ENCODE measurements at places on chromosomes 7 and 10.

- no peak for DNase-seq
Observed at GRCh38 chr7:28587211-28587610, 174.9 kb downstream of the CREB5 start.

GRCh38 chr7:90693939-90694338, 97.8 kb downstream of the CDK14 start:
- DNase-seq = no peak

GRCh38 chr10:43793704-43794103, 145.0 kb upstream of the ZNF32 start:
- no peak for DNase-seq

DNA sequence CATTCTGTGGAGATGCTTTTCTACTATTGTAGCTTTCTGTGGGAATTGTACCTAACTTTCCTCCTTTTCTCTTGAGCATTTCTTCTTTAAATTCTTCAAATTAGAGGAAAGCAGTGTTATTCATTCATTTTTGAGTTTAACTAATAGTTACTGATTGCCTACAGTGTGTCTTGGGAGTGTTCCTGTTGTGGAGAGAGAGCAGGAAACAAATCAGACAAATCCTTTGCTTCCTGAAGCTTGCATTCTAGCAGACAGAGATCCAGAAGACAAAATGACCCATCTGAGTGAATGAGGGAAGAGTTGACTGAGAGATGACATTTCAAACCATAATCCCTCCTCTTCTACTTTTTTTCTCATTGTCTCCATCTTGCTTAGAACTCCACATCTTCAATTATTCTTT, 170.4 kb downstream of the SUGCT start:
- no peak for DNase-seq

- DNase-seq = no peak
Observed at GRCh38 chr7:21317966-21318915, 109.6 kb upstream of the SP4 start.

DNA sequence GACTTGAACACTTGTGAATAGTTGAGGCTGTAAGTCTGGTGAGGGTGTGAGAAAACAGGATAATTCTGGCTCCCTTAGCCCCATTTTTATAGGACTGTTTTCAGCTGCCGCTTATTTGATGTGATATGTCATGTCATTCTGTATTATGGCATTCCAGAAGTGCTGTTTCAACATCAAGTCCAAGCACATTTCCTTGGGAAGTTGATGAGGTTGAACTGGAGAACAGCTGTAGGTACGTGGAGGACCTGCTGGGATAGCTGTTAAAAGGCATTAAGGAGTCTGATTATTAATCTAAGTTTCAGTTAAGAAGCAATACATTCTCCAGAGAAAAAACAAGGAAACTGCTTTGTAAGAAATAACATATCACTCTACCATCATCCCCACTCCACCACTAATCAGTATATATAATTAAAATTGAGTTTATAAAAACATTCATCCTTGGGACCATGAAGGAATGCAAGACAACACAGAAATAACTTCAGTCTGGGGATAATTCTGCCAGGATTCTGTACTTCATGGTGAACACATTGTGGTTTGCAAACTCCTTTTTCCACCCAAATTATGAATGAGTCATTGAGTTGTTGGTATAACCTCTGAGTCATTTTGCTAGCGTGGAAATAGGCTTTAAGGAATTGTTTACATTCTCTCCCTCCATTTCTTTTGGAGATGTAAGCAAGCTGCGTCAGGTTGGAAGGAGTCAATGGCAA, 39.9 kb upstream of the TMEM229A start:
- no peak for DNase-seq

GRCh38 chr10:24249829-24250415, 41.0 kb downstream of the KIAA1217 start:
- DNase-seq = no peak

- DNase-seq = no peak
Observed at GRCh38 chr10:52322936-52323335, 8.9 kb downstream of the DKK1 start.

DNA sequence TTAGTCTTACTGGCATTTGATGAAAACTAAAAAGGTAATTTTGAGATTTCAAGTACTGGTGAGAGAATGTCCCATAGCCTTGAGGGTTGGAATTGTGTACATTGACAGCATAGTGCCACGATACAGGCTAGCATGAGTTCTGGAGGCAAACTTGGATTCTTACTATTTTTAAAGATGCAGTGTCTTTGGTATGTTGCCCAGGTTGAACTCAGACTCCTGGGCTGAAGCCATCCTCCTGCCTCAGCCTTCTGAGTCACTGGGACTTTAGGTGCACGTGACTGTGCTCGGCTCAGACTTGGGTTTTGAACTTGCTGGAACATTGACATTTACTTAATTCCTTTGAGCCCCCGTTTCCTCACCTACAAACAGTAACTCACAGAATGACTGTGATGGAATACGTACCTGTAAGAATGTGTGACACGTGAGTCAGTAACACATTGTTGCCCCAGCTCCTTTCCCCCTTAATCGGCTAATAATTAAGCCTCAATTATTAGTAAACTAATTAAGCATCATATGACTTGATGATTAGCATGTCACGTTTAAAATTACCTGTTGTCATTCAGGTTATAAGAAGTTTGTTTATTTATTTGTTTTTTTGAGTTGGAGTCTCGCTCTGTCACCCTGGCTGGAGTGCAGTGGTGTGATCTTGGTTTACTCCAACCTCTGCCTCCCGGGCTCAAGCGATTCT, 10.6 kb downstream of the DNAJB6 start:
- DNase-seq = no peak

- no peak for DNase-seq
Observed at GRCh38 chr7:20562461-20562860, 53.0 kb upstream of the ABCB5 start.

DNA sequence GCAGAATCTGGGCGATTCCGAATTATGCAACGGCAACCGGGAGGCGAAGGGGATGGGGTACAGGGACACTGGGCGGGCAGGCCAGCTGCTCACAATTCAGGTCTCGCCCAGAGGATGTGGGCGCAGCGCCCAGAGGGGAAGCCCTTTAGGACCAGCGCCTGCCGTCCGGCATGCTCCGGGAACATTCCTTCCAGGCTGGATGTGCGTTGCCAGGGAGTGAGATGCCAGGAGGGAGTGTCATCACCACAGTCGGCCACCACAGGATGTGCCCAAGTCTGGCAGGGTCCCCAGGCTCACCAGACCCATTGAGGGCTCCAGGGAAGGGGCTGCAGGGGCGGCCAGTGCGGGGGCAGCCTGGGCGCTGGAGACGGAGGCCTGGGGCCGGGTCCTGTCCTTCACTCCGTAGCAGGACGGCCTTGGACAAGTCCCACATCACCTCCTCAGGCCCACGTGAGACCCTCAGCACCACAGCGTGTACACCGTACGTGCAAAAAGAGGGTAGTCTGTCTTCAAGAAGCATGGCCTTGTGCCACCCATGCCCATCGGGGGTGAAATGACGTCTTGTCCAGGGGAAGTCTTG, 63.9 kb downstream of the FOXL3 start:
- peak; percentile 35 for DNase-seq

- DNase-seq = peak; percentile 42
Observed at GRCh38 chr7:100215895-100216294, 3.9 kb upstream of the PVRIG start.

DNA sequence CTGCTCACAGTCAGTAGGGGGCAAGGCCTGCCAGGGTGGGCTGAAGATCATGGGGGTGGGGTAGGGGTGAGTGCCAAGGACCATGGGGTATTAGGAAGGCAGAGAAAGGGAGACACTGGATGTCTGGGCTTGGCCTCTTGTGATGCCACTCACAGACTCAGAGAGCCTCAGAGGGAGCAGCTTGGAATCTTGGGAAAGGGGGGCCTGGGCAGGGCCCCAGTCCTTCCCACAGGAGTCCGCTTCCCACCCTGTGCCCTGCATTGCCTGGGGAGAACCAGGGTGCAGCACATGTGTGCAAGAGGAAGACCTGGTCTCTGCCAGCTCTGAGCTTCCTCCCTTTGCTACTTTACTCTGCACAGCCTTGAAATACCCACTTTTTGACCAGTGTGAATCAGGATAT, 4.3 kb downstream of the ADCY1 start:
- DNase-seq = no peak

GRCh38 chr7:43847496-43847895, 21.8 kb downstream of the MRPS24 start:
- no peak for DNase-seq

DNA sequence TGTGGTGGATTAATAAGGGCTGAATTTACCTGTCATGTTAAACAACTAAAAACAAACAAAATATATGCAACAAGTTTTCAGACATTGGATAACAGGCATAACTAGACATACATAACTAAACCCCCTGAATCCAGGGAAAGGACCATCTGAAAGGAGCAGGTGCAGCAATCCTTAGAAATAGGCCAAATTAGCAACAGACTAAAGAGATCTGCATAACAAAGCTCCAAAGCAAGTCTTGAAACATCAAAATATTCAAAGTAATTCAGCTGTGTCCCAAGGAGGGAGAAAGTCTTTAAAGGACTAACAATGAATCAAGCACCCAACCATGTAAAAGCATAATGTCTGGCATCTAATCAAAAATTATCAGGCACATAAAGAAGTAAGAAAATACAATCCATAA, 475.1 kb downstream of the GRID1 start:
- DNase-seq = no peak

GRCh38 chr10:130463876-130464364, 327.7 kb downstream of the GLRX3 start:
- no peak for DNase-seq

DNA sequence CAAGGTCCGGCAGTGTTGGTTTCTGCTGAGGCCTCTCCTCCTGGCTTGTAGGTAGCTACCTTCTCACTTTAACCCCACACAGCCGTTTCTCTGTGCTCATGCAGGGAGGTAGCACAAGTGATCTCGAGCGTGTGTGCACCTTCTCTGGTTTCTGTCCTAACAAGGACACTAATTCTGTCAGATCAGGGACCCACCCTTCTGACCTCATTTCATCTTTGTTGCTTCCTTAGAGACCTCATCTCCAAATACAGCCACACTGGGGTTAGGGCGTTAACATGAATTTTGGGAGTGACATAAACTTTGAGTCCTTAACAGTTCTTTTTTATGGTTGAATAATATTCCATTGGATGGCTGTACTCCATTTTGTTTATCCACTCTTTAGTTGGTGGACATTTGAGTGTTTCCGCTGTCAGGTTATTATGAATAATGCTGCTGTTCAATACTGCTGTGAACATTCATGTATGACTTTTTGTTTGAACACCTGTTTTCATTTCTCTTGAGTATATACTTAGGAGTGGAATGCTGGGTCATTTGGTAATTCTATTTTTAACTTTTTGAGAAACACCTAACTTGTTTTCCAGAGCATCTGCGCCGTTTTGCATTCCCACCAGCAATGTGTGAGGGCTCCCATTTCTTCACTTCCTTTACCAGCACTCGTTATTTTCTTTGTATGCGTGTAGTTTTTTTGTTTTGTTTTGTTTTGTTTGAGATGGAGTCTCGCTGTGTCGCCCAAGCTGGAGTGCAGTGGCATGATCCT, 57.5 kb downstream of the LCOR start:
- DNase-seq = no peak

DNA sequence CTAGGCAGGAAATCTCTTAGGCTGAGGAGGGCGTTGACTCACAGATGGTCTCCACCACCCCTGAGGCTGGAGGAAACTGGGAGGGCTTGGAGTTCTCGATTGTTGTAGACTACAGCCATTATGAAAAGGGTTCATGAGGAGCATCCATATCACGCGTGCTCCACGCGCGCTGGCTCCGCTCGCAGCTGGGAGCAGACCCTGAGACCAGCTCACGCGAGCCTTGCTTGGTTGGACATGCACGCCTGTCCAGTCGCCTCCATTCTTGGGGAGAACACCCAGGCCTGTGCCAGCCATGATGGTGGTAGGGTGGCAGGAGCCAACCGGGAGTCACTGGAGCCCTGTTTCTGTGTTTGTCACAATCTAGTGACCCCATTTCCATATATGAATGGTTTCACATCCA, 139.1 kb downstream of the TCERG1L start:
- DNase-seq = no peak

GRCh38 chr10:71766717-71767419, 6.5 kb downstream of the VSIR start:
- DNase-seq = no peak

DNA sequence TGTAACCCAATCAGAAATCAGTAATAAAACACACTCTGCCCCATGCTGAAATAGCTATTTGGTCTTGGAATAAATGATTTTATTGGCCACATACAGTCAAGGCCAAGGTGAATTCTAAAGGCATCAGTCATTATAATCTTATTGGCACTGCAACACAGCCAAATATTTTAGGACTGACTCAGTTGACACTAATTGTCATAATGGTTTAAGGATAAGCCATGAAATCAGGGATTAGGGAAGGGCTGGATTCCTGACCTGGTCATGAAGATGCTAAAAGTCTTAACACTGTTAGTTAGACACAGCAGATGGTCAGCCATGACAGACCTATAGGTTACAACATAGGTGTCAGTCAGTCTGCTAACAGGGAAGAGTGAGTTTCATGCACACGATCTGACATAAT, 330.3 kb upstream of the NPSR1 start:
- DNase-seq = no peak

- DNase-seq = peak; percentile 41
Observed at GRCh38 chr7:78134256-78134655, 335.7 kb downstream of the PHTF2 start.

DNA sequence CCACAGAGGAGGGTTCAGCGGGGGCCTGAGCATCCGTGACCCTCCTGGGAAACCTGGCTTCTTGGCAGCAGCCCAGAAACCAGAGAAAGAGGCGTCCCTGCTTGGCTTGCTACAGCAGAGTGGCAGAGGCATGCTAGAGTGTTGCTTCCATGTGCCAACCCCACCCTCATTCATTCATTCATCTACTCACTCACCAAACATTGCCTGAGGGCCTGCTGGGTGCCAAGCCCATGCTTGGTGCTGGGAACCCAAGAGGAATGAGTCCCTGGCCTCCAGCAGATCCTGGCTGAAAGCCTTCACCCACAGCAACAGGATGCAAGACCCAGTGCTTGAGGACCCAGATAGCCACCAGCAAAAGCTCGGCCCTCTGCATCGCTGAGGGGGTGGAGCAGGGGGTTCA, 129.0 kb downstream of the CDH23 start:
- DNase-seq = no peak

GRCh38 chr10:77869626-77870420, 56.7 kb downstream of the DLG5 start:
- DNase-seq = no peak

Data from globus pallidus (tissue), 1 donor.